Stimulated activated CD8-positive, alpha-beta memory T cell treated with anti-CD3 and anti-CD28 coated beads, Interleukin-4, amount 100 ng/mL, for 1 hour (primary cell): ENCODE measurements at places on chromosomes 6 and 20.

DNA sequence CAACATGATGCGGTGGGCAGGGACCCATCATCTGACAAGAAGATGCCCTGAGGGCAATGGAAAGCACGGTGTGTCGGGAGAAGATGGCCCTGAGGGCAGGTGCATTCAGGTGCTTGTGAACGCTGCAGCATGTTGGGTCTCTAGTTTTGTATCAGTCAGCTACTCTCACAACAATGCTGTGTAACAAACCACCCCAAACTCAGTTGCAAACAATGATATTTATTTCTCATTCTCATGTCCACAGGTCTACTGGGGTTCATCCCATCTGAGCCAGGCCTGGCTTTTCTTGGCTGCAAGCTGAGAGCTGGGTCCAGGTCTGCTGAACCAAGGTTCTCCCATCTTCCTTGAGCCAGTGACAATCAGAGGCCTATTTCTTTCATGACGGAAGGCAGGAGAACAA is 461.6 kb downstream of the PREX1 start:
- DNase-seq = no peak

GRCh38 chr6:137705160-137706082 is 161.6 kb upstream of the TNFAIP3 start:
- peak; percentile 54 for DNase-seq

DNA sequence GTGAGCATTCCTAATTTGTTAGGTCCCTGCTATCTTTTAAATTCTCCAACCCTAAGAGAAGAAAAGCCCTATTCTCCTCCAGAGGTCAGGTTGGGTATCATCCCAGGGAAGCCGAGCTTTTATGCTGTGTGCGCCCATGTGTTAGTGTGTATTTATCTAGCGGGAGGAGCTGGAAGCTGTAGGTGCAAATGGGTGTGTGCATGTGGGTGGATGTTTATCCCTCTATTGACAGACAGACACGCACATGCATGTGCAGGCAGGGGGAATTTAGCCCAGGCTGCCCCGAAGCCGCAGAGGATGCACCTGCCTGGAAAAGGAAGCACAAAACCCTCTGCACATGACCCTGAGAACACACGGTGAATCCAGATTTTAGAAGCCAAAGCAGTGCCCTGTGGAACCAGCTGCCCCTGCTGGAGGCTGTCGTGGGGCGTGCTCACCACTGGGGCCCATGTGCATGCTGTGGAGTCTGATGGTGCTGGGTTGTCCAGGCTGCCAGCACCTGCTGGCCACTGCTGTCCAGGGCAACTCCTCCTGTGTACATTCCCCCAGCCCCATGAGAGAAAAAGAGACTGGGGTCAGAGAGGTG is 397.5 kb downstream of the TAF4 start:
- no peak for DNase-seq

DNA sequence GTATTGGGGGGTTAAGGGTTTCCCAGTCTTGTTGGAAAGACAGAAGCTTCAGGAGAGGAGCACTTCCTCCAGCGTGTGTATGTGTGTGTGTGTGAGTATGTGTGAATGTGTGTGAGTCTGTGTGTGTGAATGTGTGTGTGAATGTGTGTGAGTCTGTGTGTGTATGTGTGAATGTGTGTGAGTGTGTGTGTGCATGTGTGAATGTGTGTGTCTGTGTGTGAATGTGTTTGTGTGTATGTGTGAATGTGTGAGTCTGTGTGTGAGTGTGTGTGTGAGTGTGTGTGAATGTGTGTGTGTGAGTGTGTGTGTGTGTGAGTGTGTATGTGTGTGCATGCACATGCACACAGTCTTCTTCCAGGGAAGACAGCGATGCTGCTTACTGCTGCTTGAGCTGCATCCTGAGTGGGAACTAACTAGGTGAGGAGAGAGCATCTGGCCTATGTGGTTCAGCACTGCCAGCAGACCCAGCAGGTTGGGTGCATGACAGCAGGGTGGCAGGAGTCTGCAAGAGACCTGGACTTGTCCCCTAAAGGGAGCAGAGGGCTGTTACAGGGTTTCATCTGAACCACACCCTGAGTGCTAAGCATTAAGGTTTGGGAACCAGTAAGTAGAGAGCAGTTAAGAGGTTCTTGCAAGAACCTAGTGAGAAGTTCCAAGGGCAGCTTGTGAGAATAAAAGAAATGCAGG is 22.7 kb upstream of the CCND3 start:
- DNase-seq = no peak

- peak; percentile 22 for DNase-seq
Observed at GRCh38 chr6:129490521-129491255, 219.3 kb downstream of the ARHGAP18 start.

GRCh38 chr20:6829510-6830116 is 62.1 kb downstream of the BMP2 start:
- no peak for DNase-seq

DNA sequence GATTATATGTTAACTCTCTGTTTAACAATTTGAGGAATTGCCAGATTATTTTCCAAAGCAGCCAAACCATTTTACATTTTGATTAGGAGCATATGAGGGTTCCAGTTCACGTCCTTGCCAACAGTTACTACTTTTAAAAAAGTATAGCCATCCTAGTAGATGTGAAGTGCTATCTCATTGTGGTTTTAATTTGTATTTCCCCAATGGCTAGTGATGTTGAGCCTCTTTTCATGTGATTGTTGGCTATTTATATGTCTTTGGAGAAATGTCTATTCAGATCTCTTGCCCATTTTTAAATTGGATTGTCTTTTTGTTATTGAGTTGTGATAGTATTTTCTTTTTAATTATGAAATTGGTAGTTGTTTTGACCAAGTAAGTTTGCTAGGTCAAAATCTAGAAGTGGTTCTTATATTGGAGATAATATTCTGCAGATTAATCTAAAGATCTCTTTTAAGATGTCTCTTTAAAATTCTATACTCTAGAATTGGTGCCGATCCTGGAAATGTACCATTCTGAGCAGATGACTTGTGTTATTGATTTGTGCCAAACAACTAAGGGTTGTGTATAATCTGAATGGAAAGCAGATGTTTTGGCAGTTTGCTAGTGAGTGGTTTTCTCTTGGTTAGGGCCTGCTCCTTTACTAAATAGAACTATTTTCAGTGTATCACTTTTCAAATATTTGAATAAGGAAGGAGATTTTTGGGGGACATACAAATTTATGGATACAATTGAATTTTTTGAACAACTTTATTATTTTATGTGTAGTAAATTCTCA is 99.5 kb downstream of the CDKAL1 start:
- no peak for DNase-seq

DNA sequence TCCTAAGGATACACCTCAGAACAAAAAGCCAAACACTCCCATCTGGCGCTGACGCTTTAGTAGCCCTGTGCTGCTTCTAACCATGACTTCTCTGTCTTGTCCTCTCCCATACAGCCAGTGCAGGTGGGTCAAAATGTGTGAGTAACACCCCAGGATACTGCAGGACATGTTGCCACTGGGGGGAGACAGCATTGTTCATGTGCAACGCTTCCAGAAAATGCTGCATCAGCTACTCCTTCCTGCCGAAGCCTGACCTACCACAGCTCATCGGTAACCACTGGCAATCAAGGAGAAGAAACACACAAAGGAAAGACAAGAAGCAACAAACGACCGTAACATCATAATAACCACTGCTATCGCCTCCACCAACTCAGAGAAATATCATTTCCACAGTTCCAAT is 1.4 kb downstream of the DEFB132 start:
- no peak for DNase-seq

DNA sequence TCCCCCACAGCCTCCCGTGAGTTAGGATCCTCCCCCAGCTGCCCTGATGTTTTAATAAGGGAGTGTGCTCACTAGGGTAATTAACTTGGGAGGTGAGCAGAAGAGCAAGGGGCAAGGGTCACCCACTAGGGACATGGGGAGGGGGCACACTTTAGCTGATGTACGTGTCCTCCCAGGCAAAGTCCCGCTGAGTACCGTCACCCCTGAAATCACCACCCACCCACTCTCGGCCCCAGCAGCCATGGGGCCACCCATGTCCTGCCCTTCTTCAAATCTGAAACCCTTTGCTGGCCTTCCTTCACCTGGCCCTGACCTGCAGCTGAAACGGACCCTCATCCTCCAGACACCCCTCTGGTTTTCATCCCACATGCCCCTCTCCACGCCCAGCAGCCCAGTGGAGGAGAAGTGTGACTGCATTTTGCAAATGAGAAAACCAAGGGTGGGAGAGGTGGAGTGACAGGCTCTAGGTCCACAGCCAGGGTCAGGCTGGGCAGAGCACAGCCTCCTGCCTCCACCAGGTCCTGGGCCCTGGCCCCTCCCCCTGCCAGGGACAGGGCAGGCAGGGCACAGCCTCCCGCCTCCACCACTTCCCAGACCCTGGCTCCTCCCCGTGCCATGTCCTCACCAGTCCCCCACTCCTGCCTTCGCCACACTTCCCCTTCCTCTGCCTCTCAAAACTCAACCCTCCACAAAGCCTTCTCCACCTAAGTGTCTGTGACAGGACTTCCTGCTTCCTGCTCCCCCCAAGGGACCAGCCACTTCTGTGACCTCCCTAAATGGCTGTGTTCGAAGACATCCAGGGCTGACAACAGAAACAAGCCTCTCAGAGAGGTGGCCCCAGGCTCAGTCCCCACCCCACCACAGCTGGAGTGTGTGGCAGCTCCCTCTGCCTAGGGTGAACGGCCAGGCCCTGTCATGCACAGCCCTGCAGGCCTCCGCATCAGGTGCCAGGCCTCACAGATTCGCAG is 15.1 kb downstream of the ACSS1 start:
- DNase-seq = no peak

DNA sequence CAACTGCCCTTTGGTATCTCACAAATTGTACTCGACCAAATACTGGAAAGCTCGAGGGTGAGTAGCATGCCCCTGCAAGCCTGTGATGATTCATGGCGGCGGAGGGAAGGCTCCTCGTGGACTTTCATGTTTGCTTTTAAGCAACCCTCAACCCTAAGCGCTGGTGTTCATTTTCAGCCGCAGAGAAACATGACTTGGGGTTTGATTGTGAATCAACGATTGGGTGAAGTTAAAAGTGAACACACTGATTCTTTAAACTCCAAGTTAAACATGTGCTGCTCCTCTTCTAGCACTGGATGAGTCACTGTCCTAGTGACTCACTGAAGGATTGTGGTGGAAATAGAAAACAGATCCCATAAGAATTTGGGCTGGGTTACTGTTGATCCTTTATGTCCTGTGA is 8.3 kb downstream of the CD109 start:
- DNase-seq = no peak

DNA sequence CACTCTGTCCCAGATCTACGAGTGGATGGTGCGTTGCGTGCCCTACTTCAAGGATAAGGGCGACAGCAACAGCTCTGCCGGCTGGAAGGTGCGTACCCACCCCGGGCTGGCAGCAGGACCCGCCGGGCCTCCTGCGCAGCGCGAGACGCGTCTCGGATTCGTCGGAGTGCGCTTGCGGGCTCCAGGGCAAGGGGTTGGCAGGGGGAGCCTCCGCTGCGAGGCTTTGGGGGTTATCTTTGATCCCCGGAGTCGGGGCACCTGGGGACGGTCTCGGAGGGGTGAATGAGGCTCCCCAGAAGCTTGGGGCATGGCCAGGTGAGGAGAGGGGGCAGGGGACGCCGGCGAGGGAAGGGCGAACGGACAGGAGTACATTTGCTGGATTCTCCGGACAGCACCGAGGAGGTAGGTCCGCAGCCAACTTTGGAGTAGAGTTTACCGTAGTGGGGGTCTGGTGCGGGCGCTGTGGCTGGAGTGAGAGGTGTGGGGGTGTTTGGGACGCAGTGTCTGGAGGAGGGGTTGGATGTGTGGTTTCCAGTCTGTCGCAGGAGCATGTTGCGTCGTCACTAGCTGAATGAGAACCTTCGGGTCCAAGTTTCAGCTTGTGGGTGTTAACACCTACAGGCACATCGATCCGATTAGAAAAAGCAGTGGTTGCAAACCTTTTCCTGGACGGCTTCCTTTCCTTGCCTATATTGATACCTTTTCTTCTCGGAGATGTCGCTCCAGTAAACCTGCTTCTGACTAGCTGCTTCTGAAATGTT is 1.2 kb downstream of the FOXO3 start:
- no peak for DNase-seq

- no peak for DNase-seq
Observed at GRCh38 chr6:153790876-153791473, 248.1 kb upstream of the OPRM1 start.

GRCh38 chr6:105102186-105102585 is 77.6 kb downstream of the POPDC3 start:
- no peak for DNase-seq

DNA sequence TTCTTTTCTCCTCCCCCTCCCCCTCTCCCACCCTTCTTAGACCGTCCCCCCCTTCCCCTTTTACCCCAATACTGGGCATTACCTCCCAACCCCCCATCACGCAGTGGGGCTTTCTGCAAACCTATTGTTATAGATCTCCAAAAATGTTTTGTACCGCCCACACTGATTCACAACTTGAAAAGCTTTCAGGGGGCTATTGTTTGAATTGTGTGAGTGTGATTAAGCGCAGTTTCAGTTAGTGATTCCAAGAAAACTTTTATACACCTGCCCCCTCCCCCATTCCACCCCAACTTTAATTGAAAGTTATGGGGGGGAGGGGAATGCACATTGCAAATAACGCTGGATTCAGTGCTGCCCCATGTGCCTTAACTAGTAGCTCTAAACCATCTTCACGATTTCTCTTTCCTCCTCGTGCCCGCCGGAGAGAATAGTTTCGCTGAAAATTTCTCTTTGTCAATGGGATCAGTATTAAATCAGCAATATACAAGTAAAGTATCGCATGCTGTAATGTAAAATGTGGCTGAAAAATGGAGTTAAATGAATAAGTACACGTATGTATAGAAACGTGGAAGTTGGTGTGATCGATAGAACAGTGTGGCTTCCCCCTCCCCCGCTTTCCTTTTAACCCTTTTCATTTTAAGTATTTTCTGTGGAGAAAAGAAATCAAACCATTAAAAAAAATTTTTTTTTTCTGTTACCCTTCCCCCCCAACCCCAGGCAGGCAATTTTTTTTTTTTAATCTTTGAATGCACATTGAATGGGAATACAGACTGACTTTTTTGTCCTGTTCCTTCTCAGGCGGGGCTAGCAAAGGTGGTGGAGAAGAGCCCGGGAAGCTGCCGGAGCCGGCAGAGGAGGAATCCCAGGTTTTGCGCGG is 632 bp downstream of the LIN28B start:
- DNase-seq = no peak

GRCh38 chr6:120994573-120994967 is 339.7 kb downstream of the TBC1D32 start:
- no peak for DNase-seq

DNA sequence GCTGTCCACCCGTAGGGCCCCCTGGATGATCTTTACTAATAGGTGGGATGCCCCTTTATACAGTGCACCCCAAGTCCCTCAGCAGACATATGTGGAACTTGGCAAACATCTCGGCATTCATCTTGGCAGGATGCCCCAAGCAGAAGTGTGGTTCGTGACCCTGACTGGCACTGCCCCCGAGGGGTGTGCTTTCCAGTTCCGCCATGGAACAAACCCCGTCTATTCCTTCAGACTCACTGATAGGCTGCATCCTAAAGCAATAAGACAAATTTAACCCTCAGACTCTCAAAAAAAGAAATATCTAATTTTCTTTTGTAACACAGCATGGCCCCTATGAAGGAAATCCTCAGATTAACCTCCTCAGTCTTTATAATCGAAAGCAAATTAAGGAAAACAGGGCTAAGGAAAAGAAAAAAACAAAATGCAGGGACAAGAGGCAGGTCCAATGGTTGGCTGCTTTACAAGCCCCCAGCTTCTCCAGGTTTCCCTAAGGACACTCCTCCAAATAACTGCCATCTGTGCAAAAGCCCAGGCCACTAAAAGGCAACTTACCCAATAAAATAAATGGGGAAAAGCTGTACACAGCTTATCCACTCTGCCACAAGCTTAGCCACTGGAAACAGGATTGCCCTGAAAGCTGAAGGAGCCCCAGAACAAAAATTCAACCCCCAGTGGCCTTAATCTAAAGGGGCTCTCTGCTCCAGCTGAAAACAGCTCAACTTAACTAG is 30.5 kb upstream of the RIPK1 start:
- no peak for DNase-seq

- no peak for DNase-seq
Observed at GRCh38 chr20:11429889-11430519, 487.7 kb upstream of the BTBD3 start.
